CD4-positive, alpha-beta T cell treated with Interleukin-17A for 1 hour (primary cell): ENCODE measurements at places on chromosomes 6 and 20.
A peak's percentile ranks its signal among the peaks of the same experiment; 100 is the strongest.

- DNase-seq = no peak
Measured at GRCh38 chr6:142740449-142740848, 204.5 kb downstream of the HIVEP2 start.

- DNase-seq = no peak
Measured at GRCh38 chr20:14878676-14879019, 541.2 kb upstream of the FLRT3 start.

- DNase-seq = no peak
Measured at GRCh38 chr20:50341880-50342637, 151.4 kb downstream of the CEBPB start.

DNA sequence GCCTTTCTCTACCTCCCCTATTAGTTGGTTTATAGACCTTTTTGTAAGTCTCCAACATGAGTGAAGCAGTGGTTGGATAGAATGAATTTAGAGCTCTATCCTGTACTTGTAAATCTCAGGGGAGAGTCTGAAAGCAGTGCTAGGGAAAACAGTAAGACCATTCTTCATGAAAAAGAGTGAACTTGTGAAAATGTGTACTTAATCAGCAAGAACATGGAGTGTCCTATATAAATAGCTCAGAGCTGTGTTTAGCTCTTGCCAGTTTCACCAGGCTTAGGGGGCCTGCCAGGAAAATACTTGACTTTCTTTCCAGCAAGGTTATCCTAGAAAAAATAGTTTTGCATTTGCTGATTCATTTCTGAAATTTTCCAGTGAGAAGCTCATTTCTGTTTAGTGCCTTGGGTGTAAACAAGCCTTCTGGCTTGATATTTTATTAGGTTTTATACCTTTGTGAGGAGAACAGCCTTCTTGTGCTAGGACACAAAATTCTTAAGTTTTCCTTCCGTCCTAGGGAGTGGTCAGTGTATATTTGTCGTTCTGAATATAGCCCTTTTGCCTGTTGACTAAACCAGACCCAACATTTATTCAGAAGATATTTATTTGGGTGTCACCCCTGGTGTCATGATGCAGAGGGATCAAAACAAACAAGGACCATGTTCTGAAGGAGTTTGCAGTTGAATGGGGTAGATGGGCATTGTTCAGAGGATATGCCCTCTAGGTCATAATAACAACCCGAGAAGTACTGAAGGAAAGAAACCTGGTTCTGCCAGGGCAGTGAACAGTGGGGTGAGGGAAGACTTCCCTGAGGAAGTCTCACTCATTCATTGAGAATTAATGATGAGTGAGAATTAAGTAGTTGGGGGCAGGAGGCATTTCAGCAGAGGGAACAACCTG is 7.6 kb downstream of the ARFGEF2 start:
- DNase-seq = no peak

DNA sequence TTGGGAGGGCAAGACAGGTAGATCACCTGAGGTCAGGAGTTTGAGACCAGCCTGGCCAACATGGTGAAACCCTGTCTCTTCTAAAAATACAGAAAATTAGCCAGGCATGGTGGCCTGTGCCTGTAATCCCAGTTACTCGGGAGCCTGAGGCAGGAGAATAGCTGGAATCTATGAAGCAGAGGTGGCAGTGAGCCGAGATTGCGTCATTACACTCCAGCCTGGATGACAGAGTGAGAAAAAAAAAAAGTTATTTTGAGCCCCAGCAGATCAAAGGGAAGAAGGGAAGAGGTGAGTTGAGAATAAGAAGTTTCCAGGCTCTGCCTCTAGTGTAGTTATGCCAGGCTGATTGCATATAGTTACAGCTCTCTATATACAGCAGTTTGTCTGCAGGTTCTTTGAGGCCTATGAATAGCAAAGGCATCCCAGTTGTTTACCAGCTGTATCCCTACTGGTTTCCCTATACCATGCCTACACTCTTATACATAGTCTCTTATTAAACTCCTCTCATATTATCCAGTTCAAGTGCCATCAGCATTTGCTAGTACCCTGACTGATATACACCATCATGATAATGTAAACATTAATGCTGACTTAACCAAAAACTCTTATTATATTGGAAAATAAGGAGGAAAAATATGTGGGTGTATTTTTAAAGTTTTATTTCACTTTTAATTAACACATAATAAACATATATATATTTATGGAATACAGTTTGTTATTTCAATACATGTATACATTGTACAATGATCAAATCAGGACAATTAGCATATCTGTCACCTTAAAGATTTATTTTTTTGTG is 823.6 kb upstream of the ADGRB3 start:
- no peak for DNase-seq

GRCh38 chr6:90411292-90411781 is 114.7 kb upstream of the BACH2 start:
- DNase-seq = peak; percentile 81

- no peak for DNase-seq
Measured at GRCh38 chr20:22866812-22867341, 168.2 kb upstream of the SSTR4 start.

DNA sequence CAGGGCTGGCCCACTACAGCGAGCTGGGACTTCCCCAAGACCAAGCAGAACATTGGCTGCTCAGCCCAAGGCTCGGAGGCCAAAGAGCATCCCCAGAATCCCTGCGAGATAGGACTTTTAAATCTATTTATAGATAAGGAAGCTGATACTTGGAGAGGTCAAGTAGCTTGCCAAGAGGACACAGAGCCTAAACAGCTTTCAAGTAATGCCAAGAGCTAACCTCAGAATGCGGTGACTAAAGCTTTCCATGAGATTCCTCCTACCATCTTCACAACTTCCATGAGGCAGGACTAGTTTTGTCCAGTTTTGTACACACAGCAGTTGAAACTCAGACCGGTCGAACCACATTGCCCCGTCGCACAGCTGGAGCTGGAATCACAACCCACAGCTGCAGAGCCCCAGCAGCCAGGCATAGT is 168.1 kb upstream of the TOP1 start:
- no peak for DNase-seq

- no peak for DNase-seq
Measured at GRCh38 chr20:55778796-55779195, 226.5 kb downstream of the CBLN4 start.

- DNase-seq = no peak
Measured at GRCh38 chr20:39829256-39829655, 859.8 kb downstream of the MAFB start.

GRCh38 chr6:106740287-106740686 is 110.9 kb downstream of the QRSL1 start:
- DNase-seq = no peak

DNA sequence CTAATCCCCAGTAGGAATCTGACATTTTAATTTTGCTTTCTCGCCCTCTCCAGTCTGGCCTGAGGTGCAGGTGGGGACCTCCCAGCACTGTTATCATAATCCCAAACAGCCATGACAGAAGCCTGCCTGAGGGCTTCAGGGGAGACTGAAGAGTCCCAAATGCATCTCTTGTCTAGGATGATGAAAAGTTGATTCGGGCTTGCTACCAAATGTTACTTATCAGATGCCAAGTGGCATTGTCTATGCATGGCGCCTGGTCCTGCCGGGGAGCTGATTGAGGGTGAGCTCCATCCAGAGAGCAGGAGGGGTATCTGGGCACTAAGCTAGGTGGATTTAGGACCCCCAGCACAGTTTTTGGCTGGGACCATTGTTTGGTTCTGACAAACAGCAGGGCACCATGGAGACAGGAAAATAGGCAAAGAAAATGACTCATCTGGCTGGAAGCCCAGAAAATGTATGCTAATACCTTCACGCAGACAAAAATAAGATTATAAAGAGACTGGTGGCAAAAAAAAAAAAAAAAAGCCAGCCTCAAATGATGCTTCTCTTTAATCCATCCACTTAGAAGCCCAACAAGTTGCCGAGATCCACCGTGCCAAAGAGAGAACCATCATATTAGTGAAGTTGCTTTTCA is 513.7 kb upstream of the SULF2 start:
- DNase-seq = no peak

DNA sequence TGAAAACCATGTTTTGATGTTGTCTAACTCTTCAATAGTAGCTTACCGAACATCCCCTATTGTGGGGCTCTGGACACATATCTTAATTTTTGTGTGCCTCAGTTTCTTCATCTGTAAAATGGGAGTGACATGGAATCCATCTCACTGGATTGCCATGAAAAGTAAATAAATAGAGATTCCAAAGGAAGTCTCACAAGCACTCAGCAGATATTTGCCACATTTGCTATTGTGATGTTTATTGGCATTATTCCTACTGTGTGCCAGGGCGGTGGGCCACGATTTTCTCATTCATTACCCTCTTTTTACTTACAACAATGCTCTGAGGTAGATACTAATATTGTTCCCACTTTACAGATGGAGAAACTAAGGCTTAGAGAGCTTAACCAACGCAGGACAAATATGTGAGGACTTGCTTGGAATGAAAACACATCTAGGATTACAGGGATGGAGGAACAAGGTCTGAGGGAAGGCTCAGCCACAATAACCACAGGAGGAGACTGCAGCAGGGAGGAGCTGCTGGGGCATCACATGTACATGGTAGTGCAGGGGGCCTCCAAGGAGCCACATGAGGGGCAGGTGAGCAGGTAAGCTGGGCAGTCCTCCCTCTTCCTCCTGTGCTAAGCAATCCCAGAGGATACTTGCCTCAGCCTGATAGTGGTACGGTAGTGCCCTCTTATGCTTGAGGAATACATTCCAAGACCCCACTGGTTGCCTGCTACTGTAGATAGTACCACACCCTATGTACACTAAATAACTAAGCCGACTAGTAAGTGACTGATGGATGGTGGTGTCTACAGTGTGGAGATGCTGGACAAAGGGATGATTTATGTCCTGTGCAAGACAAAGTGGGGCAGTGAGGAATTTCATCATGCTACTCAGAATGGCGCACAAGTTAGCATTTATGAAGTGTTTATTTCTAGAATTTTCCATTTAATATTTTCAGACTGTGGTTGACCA is 176.9 kb downstream of the FOXA2 start:
- no peak for DNase-seq

DNA sequence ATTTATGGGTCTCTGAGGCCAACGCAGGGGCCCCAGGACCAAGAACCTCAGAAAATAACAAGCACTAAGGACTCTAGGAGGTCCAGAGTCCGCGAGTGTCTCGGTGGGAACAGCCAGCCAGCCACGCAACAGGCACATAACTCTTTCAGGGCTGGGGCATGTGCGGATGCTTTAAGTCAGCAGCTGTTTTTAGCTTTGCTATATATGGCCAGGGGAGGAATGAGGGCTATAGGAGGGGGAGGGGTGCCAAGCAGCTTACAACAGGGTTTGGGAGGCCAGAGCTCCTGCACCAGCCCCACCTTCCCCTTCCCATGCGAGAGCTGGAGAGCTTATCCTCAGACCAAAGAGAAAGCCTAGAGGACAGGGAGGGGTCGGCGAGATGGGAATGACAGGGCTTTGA is 6.2 kb downstream of the JPH2 start:
- DNase-seq = no peak

DNA sequence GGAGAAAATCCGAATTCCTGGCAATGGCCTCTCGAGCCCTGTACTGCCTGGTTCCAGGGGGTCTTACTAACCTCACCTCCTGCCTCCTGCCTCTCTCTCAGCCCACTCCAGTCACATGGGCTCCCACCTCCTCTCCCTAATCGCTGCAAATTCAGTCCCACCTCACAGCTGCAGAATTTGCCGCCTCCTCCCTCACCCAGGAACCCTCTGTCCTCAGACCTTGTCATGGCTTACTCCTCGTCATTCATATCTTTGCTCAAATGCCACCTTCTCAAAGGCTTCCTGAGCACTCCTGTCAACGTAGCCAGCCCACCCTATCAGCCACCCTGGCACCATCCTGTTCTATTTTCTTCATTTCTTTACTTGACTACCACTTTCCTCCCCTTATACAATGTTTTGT is 89.0 kb downstream of the SLC2A10 start:
- no peak for DNase-seq

DNA sequence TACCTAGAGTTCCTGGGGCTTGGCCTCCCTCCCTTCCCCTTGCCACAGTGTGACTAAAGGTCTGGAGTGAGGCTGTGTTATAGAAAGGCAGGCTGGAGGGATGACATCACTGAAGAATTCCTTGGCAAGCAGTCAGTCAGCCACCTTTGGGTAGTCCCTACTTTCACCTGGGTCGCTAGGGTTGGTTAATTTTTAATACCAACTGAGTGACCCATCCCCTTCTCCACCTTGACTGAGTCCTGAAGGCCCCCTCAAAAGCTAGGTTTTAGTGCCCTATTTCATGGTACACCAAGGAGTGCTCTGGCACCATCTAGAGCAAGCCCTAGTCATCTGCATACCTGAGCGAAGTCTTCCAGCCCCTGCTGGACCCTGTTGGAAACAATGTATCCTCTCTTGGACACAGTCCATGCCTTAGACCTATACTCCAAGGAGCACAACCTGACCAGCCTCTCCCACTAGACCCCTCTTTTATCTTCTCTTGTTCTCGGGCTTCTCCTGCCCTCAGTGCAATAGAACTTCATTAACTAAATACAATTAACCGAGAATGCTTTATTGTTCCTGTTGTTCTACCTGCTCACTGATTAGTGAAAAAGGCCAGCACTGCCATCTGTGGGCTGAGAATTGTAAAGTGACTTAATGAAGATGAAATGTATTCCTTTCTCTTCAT is 44.6 kb downstream of the RIN2 start:
- DNase-seq = no peak

DNA sequence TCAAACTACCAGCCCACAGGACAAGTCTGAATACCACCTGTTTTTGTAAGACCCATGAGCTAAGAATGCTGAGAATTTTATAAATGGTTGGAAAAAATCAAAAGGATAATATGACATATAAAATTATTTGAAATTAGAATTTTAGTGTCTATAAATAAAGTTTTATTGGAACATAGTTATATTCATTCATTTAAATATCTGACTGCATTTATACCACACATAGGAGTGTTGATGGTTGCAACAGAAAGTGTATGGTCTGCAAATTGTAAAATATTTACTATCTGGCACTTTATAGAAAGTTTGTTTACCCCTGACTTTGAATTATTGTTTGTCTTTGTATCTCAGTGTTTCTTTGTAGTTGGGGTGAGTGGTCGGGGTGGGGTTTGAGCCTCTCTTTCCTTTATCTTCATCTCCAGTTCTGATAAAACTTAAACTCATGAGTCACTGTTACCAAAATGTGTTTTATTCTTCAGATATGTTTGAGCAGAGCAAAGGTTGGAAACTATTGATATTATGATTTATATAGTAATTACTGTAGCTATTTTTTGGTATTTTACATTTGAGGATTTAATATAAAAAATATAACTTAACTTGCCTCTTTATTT is 55.5 kb downstream of the CD2AP start:
- no peak for DNase-seq

GRCh38 chr20:1841554-1842140 is 53.6 kb upstream of the SIRPA start:
- no peak for DNase-seq

- DNase-seq = peak; percentile 34
Measured at GRCh38 chr6:43093436-43094289, 17.5 kb downstream of the PTK7 start.

- DNase-seq = peak; percentile 13
Measured at GRCh38 chr20:32333181-32333987, 24.7 kb upstream of the ASXL1 start.
